Calu3 (cell line): ENCODE measurements at places on chromosomes 2 and 18. TPM values are rescaled to one million over a fixed set of nuclear protein-coding genes. Genes with fewer than 3 reads are reported as not detected.

RAB6C gene
- total RNA-seq = not detected in 2 replicates

TPO gene
- not detected in 2 replicates for total RNA-seq

GRCh38 chr2:72139874-72140620, 7.6 kb downstream of the CYP26B1 start:
- no peak for DNase-seq

CNDP1 gene
- not detected in 2 replicates for total RNA-seq

NYAP2 gene
- total RNA-seq = 0.07 TPM in 1 of 2 replicates, not detected in the other

DNA sequence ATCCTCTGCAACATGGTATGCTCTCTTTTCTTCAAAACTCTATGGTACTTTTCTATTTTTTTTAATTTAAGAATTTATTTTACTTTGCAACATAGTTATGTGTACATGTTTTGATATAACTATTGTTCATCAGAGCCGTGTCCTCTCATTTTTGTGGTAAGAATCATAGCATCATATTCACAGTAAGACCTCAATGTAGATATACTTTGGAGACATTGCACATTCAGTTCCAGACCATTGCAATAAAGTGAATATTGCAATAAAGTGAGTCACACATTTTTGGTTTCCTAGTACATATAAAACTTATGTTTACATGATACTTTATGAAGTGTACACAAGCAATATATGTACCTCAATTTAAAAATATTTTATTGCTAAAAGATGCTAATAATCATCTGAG, 22.7 kb upstream of the LINC00305 start:
- no peak for DNase-seq

GRCh38 chr2:191824398-191824797, 22.5 kb downstream of the CAVIN2 start:
- DNase-seq = no peak

GRCh38 chr2:25333981-25334380, 7.7 kb downstream of the DNMT3A start:
- DNase-seq = no peak

ABCG8 gene
- total RNA-seq = 1.4 and 1.6 TPM in 2 replicates
